ENCODE measurements at places on chromosomes 2 and 18.

- no peak for DNase-seq
These were observed 37.4 kb downstream of the VAPA start for GRCh38 chr18:9951022-9951859.

GRCh38 chr2:205495819-205496218 lies 186.5 kb upstream of the NRP2 start:
- DNase-seq = no peak

DNA sequence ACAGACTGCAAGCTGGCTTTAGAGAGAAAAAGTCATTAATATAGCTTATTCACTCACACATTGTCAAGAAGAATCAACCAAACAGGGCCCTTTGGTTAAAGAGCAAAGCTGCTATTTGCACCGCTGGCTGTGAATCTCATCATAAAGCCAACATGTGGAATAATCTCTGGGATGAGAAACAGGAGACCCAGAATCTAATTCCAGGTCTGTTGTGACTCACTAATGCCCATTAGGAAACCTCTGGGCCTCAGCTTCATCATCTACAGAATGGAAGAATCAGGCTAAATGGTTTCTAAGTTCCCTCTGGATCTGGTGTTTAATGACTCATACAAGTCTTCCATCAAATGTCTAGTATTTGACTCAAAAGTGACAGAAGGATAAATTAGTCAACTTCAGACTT lies 591.7 kb upstream of the DDX18 start:
- no peak for DNase-seq

DNA sequence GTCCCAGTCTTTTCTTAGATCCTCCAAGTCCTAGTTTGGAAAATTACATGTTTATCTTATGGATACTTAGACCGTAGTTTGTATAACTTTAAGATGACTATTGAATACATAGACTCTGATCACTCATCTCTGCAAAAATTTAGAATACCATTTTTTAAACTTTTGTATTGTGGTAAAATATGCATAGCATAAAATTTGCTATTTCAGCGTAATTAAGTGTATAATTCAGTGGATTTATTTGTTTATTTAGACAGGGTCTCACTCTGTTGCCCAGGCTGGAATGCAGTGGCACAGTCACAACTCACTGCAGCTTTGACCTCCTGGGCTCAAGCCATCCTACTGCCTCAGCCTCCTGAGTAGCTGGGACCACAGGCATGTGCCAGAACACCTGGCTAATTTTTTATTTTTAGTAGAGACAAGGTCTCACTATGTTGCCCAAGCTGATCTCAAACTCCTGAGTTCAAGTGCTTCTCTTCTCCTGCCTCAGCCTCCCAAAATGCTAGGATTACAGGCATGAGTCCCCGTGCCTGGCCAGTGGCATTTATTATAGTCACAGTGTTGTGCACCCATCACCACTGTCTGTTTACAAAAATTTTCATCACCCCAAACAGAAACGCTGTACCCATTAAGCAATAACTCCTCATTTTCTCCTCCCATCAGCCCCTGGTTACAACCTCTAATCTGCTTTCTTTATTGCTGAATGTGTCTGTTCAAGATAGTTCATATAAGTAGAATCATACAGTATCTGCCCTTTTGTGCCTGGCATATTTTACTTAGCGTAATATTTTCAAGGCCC lies 90.0 kb downstream of the MAP3K20 start:
- no peak for DNase-seq

GRCh38 chr2:60469536-60470317 lies 83.7 kb downstream of the BCL11A start:
- no peak for DNase-seq

DNA sequence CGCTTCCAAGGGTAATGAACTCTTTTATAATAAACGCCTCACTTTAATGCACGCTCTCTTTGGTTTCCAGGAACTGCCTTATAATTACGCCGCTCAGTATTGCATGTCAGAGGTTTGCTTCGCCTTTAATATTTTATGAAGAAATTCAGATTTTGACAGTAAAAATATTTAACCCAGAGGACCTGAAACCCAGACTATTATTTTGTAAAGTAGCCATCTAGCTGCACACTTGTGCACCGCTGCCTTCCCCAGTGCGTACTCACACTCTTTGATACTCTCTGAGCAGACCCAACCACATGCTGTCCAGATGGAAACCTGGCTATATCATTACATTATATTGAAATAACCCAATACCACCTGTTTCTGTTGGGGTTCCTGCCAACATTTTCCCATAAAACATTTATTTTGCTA lies 270.1 kb downstream of the C1D start:
- no peak for DNase-seq

- no peak for DNase-seq
These were observed 48.3 kb upstream of the GULP1 start for GRCh38 chr2:188243381-188243780.

Measured in stimulated activated CD4-positive, alpha-beta T cell treated with anti-CD3 and anti-CD28 coated beads, Interleukin-12 subunit alpha, Interleukin-12 subunit beta, amount 100 ng/mL, for 48 hours (primary cell).